ENCODE measurements at places on chromosomes 12 and 14. TPM values are rescaled to one million over a fixed set of nuclear protein-coding genes. Genes with fewer than 3 reads are reported as not detected.

DNA sequence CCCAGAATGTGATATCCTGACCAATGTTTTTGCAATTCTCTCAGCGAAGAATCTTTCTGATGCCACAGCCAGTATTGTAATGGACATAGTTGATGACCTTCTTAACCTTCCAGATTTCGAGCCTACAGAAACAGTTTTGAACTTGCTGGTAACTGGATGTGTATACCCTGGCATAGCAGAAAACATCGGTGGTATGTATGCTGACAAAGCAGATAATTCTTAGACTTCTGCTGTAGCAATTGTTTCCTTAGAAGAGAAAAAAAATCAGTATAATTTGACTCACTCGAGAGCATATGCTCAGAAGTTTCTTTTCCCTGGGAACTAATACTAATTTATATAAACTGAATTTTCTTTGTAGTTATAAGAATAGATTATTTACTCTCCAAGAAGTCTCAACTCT, 58.2 kb downstream of the UTP20 start:
- no peak for DNase-seq

- DNase-seq, result no peak
Measured at GRCh38 chr12:102069707-102070106, 7.9 kb upstream of the WASHC3 start.

GRCh38 chr12:68786929-68787328, 21.0 kb upstream of the MDM2 start:
- DNase-seq, result no peak

GRCh38 chr14:95288672-95289322, 30.9 kb downstream of the CLMN start:
- no peak for DNase-seq

DNA sequence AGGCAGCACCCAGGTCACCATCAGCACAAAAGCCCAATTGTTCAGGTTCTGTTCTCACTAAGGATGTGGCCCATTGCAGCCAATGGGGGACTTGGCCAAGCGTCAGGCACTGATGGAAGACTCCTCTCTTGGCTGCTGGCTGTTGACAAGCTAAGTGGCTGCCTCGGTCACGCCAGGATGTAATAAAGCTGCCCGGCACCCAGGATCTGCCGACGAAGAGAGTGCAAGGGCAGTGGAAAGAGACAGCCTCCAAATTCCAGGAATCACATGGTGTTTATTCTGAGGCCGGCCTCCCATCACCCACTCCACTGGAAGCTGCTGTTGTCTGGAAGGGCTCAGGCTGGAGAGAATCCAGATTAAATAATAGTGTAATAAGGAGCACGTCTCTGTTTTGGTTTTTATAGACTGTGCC, 451.8 kb upstream of the TBX3 start:
- peak; percentile 64 for DNase-seq

DNA sequence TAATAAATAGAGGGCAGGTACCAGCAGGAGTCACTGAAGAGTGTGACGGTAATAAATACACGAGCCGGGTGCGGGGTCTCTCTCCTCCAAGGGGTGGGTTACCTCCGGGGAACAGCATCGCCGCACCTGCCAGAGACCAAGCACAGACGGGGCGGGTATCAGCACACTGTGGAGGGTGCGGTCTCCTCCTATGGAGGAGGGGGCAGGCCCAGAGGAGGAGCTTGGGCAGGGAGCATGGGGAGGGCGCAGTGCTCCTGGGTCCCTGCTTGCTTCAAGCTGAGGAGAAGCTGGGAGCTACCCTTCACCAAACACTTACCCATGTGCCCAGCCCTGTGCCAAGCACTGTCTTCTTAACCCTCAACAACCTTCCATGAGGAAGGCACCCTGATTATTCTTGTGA, 12.8 kb downstream of the PGF start:
- DNase-seq, result no peak

- no peak for DNase-seq
Measured at GRCh38 chr12:82688596-82688995, 1.9 kb downstream of the TMTC2 start.

DNA sequence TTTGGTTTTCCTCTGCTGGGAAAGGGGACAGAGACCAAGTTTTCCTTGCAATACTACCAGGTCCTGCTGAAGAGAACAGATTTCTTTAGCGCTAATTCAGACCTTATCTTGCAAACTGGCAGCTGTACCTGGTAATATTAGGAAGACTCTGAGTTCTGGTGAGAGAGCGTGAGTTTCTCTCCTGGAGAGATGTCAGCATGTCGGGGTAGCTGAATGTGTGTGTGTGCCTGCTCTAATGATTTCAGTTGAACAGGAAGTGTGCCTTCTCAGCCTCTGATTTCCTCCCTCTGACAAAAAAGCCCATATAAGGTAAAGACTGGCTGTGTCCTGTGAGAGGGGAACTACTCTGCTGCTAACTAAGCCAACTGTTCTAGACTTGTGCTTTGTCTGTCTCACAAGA, 10.3 kb upstream of the ERP27 start:
- no peak for DNase-seq

DNA sequence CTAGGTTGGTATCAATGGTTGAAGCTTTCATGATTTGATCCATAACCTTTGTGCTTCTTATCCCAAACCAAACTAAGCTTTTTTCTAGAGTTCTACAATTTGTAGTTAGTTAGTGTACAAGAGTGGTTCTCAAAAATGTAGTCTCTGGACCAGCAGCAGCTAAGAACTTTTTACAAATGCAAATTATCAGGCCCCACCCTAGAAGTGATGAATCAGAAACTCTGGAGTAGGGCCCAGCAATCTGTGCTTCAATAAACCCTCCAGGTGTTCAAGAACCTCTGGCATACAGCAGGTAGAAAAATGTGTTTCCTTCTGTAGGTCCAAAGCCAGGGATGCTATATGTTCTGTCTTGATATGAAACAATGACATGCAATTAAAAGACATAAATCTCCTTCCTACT, 26.1 kb upstream of the ACTR6 start:
- DNase-seq, result no peak

- no peak for DNase-seq
Measured at GRCh38 chr12:6936636-6937480, 6.8 kb upstream of the RNU7-1 start.

DNA sequence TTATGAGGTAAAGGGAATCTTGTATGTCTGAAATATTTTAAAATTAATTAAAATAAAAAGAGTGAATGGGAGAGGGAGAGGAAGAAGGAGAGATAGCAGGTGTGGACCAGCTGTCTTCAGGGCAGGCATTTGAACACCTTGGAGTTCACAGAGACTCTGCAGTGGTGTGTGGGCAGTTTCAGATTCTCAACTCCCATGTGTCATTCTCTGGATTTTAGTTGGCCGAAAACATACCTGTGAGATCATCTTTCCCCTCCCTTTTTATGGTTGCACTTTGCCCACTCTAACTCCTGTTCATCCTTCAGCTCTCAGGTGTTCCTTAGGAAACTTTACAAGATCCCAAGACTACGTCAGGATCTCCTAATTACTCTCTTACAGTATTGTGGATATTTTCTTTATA, 108.1 kb downstream of the ERC1 start:
- no peak for DNase-seq

- DNase-seq, result no peak
Measured at GRCh38 chr12:101563212-101563611, 31.6 kb upstream of the MYBPC1 start.

DNA sequence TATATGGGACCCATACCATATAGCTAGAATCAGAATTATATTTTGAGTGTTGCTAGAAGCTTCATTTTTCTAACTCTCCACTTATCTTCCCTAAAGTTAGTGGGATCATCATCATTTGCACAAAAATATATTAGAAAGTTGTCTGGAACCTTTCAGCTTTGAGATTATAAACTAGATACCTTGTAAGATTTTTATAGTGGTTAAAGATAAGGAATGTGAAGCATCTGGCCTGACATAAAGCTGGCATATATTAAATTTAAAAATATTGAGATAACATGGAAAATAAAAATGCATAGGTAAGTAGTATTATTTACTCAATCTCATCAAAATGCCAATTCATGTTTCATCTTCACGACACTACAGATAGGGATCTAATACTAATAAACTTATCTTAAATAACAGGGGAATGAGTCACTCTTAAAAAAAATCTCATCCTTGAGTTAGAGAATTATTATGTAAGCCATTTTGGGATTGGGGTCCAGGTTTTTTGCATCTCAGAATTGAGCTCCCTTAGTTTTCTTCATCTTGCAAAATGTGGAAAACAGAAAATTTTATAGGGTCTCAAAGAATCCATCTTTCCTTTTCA, 318.5 kb downstream of the KCNC2 start:
- DNase-seq, result no peak

- DNase-seq, result no peak
Measured at GRCh38 chr12:112664569-112664968, 127.0 kb upstream of the RPH3A start.

Gene DHRS1
- polyA plus RNA-seq, result 57.1 TPM

Gene VDR
- polyA plus RNA-seq, result 23.3 TPM

Gene EVL
- 14.2 TPM for polyA plus RNA-seq

Gene GARIN6
- polyA plus RNA-seq, result not detected

Gene SERPINA1
- 0.40 TPM for polyA plus RNA-seq

Gene TBC1D30
- polyA plus RNA-seq, result 0.22 TPM

Gene ARHGEF40
- polyA plus RNA-seq, result 62.7 TPM

Gene CDKN3
- 28.7 TPM for polyA plus RNA-seq

Gene CHGA
- polyA plus RNA-seq, result not detected

Gene PHETA1
- 5.3 TPM for polyA plus RNA-seq
